ENCODE measurements at places on chromosomes 3 and 15. TPM values are rescaled to one million over a fixed set of nuclear protein-coding genes. Genes with fewer than 3 reads are reported as not detected.

The HOMER2 gene
- 21.0 TPM for total RNA-seq

The FAM174B gene
- total RNA-seq = 33.4 TPM

The PLSCR5 gene
- total RNA-seq = not detected

The ZNF860 gene
- 2.2 TPM for total RNA-seq

The AADACL2 gene
- total RNA-seq = not detected

All from progenitor cell of endocrine pancreas (in vitro differentiated cells).